ENCODE measurements at places on chromosomes 16 and 17.

GRCh38 chr16:85231959-85232358 is 119.7 kb upstream of the CIBAR2 start:
- no peak for DNase-seq

GRCh38 chr17:63275318-63275970 is 170.7 kb downstream of the CYB561 start:
- DNase-seq: no peak

DNA sequence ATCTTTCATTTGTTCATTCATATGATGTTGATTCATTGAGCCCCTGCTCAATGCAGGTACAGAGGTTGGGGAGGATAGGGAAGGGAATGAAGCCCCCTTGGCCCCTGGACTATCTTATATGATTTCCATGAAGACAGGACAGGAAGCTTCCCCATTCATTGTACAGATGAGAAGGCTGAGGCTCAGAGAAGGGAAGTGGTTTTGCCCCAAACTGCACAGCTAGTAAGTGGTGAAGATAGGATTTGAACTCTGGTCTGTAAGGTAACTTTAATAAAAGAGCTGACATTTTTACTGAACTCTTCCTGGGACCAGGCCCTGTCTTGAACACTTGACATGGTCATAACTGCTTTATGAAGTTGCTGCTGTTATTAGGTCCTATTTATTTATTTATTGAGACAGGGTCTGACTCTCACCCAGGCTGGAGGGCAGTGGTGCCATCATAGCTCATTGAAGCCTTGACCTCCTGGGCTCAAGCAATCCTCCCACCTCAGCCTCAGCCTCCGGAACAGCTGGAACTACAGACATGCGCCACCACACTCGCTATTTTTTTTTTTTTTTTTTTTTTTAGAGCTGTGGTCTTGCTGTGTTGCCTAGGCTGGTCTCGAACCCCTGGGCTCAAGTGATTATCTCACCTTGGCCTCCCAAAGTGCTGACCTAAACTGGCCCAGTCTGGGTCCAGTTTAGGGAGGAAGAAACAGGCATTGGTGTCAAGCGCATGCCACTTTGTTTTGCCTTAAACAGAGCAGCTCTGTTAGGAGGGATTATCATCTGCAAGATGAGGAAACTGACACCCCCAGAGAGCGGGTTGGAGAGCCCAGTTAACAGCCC is 5.0 kb downstream of the CTF1 start:
- no peak for DNase-seq

DNA sequence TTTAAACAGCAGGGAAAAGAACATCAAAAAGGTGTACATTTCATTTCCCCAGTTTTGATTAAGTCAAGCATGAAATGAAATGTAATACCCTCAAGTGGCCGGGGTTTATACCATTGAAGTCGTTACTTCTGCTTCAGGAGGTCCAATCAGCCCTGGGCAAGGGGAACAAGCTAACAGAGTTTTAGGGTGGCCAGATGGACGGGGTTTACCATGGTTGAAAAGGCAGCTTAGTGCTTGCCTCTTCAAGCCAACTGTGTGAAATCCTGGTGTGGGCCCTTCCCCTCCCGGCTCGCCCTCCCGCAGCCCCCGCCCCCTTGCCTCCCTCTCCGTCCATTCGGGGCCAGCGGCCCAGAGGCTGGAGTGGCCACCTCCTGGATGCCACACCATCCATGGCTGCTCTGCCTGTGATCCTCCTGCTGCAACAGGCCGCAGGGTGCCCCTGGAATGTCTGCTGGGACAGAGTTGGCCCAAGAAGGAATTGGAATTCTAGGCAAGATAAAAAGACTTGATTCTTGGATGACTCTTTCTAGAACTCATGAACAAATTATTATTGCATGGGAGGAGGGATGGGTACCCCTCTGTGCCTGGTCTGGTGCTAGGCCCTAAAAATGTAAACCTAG is 296.2 kb upstream of the IRX3 start:
- no peak for DNase-seq

DNA sequence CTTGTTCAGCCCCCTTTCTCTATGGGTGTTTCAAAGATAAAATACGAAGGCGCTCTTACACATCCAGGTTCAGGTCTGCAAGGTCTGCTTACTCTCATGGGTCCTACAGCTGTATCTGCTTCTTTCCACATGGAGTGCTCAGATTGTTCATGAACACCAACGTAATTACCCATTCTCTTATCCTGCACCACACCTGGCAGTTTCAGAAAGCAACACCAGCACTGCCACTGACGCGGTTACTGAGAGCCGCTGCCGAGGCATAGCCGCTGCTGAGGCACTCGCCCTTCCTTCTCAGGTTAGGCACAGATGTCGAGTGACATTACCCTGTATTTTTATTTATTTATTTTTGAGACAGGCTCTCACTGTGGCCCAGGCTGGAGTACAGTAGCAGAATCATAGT is 147.1 kb downstream of the RPTOR start:
- no peak for DNase-seq

GRCh38 chr17:55430541-55431288 is 9.1 kb upstream of the MMD start:
- no peak for DNase-seq

GRCh38 chr17:30290696-30291542 is 825 bp downstream of the BLMH start:
- DNase-seq: peak; percentile 49

GRCh38 chr16:17780181-17780580 is 309.4 kb upstream of the XYLT1 start:
- DNase-seq: no peak

DNA sequence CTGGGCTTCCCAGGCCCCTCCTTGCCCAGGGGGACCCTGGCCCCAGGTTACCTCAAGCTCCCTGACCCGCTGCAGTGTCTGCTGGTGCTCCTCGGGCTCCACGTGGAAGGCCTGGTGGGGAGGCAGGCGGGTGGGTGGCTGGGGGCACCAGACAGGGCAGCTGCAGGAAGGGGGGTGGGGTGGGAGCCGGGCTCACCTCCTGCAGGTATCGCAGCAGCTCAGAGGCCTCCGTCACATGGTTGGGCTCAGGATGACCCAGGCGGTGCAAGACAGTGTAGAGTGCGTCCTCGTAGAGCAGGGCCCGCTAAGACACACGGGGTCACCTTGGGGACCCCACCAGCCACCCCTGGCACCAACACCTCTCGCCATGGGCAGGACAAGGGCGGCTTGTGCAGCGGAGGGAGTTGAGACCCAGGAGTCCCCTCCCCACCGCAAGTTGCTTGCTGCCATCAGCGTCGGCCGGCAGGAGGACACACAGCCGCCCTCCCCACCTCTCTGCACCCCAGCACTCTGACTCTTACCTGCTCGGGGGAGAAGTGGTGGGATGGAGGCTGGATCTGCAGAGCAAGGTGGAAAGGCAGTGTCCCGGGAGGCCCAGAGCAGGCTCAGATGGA is 1.1 kb downstream of the UNC13D start:
- no peak for DNase-seq

DNA sequence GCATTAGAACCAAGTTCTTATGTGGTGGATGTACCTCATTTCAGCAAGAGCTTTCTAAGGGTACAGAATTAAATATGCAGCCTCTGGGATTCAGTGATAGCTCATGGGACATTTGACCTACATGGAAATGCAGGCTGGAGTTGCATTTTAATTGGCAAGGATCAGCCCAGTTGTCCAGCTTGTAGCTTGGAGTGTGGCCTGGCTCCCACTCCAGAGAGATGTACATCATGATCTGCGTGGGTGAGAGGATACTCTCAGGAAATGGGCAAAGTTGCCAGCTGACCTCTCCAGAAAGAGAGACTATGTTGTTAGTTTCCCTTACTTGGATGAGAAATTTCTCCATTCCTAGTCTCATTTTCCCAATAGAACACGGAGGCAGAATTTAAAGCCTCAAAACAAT is 555.3 kb downstream of the MAF start:
- DNase-seq: no peak

GRCh38 chr17:81065500-81065899 is 30.5 kb downstream of the BAIAP2 start:
- peak; percentile 77 for DNase-seq

- DNase-seq: no peak
Observed at GRCh38 chr17:78075011-78075410, 53.5 kb downstream of the TMC6 start.

GRCh38 chr17:67239597-67239996 is 5.4 kb downstream of the HELZ start:
- DNase-seq: no peak

DNA sequence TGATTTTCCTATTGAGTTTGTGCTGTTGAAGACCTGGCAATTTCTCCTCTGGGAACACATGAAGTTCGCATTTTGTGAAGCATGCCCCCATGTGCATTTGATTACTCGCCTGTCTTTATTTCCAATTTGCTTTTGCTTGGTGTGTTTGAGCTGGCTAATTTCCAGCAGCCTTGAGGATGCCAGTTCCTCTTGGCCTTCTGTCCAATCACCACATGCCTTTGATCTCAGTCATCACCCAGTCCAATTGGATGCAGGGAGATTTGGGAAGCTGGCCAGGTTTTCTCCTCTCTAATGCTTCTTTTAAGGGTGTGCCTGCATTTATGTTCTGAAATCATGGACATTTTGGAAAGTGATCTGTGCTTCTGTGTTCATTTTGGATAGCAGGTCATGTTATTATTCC is 3.8 kb upstream of the TMEM100 start:
- DNase-seq: peak; percentile 61

Data from right hindlimb (tissue), 1 donor.